ENCODE measurements at places on chromosomes 7 and 10. TPM values are rescaled to one million over a fixed set of nuclear protein-coding genes. Genes with fewer than 3 reads are reported as not detected.

TAS2R3 gene
- polyA plus RNA-seq, result not detected

DNA sequence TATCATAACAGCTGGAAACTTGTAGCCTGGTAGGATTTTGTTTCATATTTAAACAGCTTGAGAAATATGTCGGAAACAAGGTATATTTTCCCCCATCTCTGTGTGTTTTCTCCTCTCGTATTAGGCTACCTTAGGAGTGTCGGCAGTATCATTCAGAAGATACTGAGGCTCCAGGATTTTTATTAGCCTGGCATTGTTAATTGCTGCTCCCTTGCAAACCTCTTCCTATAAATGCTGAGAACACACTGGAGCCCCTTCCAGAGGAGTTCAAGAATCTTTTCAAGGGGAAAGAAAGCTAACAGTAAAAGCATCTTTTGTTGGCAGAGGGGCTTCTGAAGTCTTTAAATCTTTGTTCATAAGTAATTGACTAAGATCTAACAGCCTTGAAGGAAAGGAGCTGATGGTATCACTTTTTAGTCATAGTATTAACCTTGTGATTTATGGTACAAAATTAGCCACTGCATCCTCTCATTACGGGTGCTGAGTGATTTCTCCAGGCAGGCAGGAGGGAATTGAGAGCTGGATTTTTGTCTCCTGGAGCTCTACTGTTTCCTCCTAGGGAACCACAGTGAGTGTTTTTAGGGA lies 998.7 kb downstream of the LRMDA start:
- peak; percentile 53 for DNase-seq

DNA sequence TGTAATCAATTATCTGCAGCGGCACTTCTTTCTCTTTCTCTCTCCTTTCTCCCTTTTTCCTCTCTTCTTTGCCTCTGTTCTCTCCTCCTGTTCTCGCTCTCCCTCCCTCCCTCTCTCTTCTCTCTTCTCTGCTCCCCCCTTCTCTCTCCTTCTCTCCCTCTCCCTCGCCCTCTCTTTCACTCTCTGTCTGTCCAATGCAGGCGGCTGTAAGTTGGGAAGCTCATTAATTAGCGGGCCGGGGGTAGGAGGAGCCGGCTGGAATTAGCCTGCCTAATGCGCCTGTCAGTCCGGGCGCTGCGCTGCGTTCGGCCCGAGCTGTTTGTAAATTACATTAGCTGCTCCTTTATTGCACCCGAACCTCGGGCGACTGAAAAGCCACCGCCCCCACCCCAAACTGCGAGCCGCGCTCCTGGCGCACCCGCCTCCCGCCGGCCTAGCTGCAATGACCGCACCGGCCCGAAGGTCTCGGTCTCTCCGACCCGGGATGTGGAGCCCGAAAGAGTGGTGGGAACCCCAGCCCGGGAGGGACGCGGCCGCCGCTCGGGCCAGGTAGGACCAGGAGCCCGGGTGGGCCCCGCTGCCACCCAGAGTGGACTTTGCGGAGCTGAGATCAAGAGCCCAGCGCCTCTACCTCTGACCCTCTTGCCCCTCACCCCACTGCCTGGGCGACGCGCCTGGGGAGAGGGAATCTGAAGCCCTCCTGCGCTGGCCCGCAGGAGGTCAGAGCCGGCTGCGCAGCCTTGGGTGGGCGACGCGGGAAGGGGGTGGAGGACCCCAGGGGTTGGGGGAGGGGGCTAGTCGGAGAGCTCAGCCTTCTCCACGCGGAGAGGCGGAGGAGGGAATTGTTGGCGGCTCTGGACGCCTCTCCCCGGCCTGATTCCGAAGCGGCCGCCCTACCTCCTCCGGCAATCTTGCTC lies at the start of gene LBX1:
Gene LBX1 (minus strand): TSS at position 198 of the 917 bp plus-strand sequence. CDS start 648 bp downstream, outside the sequence.
- peak; percentile 63 for DNase-seq

DNA sequence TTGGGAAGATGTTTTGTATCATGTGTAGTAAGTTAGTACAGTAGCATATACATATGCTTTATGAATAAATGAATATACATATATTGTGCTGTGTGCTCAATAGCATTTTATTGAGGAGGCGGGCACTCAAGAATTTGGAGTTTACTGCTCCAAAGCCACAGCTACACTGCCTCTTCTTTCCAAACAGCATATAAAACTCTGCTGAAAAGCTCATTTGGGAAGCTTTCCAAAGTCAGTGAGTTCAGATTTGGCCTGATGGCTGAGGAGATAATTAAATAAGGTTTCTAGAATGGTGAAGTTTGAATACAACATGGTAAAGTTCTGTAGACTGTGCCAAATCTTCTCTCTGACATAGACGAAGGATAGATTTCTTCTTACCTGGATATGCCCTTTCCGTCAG lies 29.8 kb downstream of the CDK1 start:
- DNase-seq, result no peak

GRCh38 chr7:95986178-95986764 lies 213.9 kb downstream of the DYNC1I1 start:
- no peak for DNase-seq
